ENCODE measurements at places on chromosomes 7 and 10.
A peak's percentile ranks its signal among the peaks of the same experiment; 100 is the strongest.

DNA sequence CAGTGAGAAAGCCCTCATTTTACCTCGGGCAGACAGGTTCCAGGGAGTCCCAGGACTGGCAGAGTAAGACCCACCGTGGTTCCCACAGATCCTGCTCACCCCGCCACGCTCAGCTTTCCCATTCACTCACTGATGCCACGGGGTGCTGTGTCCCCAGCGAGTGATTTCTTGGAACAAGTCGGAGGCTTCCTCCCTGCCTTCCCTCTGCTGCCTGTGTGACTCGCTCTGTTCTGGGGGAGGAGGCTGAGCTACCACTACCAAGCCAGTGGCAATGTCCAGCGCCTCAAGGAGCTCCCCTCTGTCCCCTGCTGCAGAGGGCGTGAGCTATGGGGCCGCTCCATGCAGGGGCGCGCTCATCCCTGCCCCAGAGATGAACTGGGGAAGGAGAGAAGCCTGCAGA is 12.6 kb downstream of the IL15RA start:
- no peak for DNase-seq

GRCh38 chr10:15038416-15038815 is 5.3 kb upstream of the OLAH start:
- no peak for DNase-seq

GRCh38 chr10:104232613-104233102 is 494 bp upstream of the CFAP43 start:
- DNase-seq = no peak

DNA sequence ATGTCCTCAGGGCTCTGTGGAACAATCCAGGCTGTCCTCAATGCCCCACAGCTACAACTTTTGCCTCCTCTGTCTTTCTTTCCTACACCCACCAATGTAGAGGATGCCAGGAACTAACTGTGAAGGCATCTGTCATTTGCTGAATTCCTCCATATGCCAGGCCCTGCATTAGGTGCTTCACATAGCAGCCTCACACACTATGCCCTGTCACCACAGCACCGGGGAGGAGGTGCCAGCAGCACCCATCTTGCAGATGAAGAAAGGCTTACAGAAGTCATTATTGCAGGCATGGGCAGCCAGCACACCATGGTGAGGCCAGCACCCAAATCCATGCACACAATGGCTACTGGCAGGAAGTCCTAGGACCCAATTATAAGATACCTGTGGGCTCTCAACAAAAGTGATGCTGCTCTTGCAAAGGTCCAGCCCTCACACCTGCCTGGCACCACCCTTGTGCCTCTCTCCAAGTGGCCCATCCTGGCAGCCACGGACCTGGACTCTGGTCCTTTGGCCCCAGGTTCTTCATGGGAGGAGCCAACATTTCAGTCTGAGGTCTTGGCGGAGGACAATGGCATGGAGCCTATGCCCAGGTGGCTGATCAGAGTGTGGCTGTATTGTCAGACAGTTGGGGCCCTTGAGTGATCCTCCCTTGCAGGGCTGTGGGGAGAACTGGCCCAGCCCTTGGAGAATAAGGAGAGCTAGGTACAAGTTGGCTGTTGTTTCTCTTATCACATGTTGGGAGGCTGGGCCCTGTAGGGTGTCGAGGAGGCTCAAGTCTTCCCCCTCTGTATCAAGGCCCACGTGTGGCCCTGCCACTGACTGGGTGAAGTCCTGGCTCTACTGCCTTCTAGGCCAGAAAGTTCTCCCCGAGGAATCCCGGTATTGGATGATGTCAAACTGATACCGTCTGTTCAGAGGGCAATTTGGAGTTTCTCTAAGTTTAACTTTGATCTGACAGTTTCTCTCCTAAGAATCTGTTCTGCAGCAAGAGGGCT is 14.4 kb upstream of the MYL7 start:
- DNase-seq = no peak

GRCh38 chr7:24609059-24609458 is 35.8 kb downstream of the PALS2 start:
- DNase-seq = no peak

DNA sequence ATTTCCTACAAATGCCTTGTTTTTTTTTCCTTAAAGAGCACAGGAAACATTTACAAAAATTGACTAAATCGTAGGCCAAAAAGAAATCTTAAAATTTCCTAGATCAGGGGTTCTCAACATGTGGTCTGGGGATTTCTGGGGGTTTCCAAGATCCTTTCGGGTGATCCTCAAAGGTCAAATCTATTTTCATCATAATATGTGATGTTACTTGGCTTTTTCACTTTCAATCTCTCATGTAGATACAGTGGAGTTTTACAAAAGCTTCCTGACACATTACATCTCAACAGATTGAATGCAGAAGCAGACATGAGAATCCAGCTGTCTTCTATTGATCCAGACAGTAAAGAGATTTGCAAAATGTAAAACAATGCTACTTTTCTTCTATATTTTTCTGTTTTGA is 497.3 kb downstream of the INHBA start:
- no peak for DNase-seq

DNA sequence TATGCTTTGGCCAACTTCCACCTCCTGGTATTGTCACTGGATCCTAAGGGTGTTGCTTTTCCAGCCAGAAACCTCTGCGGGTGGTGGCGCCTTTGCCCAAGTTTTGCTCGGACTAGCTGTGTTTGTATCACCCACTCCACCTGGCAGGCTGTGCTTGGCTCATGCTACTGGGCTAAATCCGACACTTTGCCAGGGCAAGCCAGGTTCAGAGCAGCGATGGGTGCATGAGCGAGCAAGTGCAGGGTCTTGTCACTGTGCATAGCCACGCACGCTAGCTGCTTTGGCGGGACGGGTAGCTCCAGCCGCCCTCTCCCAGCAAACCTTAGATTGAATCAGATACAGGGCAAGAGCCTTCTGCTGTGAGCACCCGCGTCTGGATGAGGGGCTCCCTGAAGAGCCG is 737.5 kb downstream of the PCDH15 start:
- no peak for DNase-seq

GRCh38 chr7:55030314-55030713 is 11.5 kb downstream of the EGFR start:
- DNase-seq = no peak

DNA sequence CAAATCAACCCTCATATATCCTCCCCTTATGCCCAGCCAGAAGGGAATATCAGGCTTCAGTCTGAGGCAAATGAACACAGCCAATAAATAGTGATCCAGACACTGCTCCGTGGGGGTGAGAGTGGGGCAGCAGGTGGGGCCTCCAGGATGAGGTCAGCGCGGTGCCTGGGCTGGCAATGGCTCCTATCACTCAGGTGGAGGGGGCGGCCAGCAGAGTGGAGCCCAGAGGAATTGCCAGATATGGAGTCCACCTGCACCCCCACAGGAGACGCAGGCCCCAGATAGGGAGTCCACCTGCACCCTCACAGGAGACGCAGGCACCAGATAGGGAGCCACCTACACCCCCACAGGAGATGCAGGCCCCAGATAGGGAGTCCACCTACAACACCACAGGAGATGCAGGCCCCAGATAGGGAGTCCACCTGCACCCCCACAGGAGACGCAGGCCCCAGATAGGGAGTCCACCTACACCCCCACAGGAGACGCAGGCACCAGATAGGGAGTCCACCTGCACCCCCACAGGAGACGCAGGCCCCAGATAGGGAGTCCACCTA is 78.0 kb upstream of the PPP2R2D start:
- no peak for DNase-seq

- no peak for DNase-seq
Measured at GRCh38 chr10:8072211-8072610, 17.7 kb downstream of the GATA3 start.

DNA sequence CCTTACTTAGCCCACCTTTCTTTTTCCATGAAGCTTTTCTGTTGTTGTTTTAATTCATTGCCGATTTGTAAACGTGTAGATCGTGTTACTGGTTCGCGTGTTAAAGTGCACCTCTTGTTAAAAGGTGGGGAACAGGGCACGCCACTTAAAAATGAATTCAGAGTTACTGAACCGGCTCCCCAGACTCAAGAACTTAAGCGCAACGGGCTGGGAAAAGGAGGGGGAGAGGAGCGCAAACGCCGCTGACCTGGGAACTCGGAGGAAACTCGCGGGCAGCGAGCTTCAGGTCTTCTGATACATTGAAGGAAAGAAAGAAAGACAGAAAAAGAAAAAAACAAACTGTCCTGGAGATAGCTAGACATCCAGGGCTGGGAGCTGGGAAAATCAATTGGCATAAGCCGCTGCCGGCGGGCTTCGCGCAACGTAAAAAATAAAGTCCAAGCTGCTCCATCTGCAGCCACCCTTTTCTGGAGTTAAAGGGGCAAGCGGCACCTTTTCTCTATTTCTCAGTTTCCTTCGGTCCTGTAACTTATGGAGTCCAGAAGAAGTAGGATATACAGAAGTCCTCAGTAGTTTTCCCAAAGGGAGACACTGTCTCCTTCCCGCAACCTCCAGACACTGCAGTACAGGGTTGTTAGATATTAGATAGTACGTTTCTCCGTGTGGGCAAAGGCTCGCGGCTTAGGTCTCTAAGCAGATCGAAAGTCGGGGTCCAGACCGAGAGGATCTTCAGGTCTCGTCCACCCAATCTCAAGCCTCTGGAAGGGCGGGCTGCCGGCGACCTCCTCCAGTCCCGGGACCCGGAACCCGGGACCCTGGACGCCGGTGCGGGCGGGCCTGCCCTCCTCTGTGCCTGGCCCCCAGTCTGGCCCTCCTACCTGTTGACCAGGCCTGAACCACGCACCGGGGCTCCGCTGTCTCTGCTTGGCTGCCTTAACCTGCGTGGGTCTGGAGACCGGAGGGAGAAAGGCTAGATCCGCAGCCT is 1.8 kb upstream of the DLX6 start:
- DNase-seq = no peak

GRCh38 chr10:4249841-4250586 is 465.0 kb upstream of the KLF6 start:
- DNase-seq = no peak

DNA sequence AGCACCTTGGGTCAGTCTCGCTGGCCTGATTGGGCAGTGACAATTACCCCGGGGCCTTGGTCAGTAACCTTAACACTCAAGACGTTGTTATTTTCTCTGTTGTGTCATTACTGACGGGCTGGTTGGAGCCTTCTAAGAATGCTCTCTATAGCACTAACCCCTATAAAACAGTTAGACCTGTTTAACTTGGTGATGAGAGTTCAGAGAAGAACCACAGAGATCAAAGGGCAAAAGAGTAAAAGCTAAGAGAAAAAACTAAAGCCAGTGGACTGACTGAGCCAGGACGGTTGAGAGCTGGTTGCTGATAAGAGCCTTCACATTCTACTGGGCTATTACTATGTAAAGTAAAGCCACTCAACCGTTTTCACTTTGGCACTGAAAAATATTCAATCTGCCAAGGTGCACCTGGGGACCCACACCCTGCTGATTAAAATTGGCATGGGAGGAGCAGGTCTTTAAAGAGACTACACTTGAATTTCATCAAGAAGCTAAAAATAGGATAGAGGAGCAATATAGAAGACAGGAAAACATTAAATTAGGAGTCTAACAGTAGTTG is 13.6 kb upstream of the ITGB1 start:
- peak; percentile 15 for DNase-seq

GRCh38 chr7:83586281-83586680 is 62.7 kb downstream of the SEMA3E start:
- no peak for DNase-seq

DNA sequence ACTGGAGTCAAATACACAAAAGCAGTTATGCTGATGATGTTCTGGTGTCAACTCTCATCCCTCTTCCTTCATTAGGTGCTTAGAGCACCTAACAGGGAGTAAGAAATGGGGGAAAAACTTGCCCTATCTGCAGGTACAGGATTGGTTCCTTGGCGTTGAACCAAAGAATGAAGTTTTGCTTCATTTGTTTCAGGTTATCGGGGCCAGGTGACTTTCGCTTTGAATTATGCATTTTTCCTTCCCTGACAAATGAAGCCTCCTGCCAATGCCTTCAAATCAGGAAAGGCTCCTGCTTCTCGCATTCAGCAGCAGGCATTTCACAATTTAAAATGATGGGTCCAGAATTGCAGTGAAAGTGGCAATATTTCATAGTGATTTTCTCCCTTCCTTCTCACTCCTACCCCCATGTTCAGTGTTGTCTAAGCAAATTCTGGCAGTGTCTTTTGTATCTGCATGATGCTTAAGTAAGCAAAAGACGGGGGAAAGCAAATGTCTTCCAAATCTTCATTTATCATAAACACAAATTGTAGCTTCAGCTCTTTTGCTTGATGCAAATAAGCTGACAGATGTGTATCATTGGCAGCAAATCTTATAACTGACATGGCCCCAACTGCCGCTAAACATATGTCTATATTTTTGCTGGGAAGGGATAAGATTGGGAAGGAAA is 29.4 kb downstream of the DNAJB9 start:
- no peak for DNase-seq

DNA sequence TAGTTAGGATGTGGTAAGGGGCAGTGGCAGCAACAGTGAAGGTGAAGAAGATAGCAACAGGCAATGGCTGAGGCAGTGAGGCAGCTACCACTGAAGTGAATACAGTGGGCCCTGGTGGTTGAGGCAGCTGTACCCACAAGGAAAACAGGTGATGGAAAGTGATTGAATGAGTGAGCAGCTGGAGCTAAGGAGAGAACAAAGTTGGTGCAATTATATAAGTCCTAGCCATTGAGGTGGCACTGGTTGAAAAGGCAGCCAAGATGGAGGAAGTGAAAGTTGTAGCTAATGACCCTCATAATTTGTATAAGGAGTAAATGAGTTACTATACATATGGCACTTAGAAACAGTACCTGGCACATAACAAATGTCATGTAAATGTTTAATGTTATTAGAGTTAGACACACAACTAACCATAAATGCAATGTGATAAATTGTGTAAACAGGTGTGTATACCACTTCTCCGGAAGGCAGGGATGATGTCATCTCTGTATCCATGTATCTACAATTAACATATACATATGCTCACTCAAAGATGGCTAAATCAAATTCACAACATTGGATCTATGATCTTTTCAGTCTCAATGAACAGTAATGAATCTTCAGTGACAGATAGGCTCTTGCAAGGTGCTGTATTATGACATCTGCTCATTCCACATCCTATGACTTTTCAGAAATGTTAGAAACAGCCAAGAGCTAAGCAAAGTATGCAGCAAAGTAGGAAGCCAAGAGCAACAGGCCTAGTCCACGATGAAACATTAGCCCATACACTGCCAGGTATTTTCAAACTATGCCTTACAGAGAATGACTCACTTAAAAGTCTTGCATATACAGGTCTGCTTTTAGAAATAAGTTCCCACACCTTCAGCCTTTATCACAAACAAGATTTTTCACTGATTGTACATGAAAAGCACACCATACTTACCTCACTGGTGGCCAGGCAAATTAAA is 10.7 kb downstream of the XPNPEP1 start:
- no peak for DNase-seq

DNA sequence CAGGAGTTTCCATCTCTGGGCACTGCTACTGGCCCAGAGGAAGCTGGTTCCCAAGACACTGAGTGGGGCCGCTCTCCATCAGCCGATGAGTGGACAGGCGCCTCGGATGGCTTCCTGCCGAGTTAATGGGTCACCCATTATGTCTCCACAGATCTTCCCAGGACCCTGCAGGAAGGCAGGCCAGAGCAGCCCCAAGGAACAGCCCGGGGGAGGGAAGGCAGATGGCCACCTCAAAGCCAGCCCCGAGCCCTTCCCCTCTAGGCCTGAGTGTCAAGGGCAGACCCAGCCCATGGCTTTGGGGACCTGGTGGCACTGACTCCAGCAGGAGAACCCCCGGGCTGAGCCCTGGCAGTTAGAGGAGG is 3.4 kb upstream of the LFNG start:
- no peak for DNase-seq

Data from DND-41 (cell line).